GM13976 (cell line): ENCODE measurements at places on chromosomes 5 and 9.

- no peak for DNase-seq
These were observed 17.5 kb downstream of the SLC31A1 start for GRCh38 chr9:113238859-113239232.

DNA sequence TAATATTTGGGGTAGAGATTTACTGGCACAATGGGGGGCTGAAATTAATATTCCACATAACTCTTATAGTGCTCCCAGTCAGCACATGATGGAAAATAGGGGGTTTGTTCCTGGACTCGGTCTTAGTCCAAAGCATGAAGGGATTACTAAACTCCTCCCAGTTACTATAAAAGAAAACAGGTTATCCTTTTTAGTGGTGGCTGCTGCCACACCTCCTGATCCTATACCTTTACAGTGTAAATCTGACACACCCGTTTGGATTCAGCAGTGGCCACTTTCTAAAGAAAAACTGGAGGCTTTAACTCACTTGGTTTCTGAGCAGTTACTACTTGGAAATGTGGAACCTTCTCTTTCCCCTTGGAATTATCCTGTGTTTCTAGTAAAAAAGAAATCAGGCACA is 572.9 kb upstream of the PTGER4 start:
- no peak for DNase-seq

DNA sequence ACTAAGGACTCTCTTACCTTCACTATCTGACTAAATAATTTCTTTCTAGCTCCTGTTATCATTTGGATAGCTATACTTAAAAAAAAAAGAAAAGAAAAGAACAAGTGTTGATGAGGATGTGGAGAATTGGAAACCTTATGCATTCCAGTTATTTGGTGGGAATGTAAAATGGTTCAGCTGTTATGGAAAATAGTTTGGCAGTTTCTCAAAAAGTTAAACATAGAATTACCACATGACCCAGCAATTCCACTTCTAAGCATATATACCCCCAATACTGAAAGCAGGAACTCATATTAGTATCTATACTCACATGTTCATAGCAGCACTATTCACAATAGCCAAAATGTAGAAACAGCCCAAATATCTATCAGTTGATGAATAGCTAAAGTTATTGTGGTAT is 61.1 kb downstream of the GNA14 start:
- DNase-seq: no peak

DNA sequence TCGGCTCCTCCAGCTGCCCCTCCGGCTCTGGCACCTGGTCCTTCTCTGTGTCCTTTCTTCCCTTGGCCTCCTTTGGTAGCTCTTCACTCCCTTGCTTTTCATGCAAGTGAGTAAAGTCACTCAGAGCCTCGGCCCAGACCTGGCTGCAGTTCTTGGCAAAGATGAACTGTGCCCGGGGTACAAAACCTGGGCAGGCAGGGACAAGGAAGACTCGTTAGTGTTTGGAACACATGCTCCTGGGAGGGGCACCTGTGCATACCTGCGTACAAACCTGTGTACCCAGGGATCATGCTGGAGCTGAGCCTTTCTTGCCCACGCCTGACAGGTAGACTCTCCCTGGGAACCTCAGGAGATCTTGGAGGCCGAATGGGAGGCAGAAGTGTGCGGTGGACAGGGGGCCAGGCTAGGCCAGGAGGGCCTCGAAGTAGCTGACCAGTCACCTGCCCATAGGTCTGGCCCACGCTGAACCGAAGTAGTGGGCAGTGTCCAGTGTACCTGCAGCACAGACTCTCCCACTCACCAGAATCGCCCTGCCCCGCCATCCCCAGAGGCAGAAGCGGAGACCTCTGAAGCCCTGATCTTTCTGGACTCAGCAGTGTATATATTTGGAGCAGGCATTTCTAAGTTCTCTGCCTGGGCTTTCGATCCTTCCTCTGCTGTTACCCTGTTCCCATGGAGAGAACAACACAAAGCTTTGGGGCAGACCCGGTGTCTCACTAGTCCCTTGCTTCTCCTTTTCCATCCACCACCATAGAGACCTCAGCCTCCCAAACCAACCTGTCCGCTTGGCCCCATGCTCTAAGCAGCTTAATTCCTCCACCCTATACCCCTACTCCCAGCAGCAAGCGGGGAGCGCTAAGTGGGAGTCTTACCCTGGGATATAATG is 41.9 kb upstream of the TESK1 start:
- DNase-seq: no peak

- no peak for DNase-seq
These were observed 100.9 kb downstream of the FBXO38 start for GRCh38 chr5:148484651-148485050.
